ENCODE measurements at places on chromosomes 12 and 14.

DNA sequence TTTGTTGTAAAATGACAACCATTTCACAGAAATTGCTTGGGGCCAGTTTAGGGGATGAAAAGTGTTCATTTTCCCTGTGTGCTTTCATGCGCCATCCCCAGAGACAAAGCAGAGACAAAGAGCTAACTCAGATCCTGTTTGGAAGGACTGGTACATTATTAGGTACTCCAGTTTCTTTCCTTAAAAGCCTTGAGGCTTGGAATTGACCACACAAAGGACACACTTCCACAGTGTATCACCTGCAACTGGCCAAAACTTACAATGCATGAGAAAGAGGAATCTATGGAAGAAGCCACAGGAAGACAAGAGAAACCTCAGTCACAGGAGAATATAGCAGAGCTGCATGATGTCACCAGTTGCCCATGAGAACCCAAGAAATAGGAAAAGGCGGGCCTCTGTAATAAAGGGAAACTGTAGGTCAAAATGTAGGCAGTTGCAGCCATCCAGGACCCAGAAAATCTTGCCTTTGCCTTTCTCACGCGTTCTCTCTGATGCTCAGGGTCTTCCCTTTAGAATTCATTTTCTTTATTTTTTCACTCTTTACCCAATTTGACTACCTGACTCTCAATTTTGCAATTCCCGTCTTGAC lies 339.0 kb downstream of the RMST start:
- no peak for DNase-seq

DNA sequence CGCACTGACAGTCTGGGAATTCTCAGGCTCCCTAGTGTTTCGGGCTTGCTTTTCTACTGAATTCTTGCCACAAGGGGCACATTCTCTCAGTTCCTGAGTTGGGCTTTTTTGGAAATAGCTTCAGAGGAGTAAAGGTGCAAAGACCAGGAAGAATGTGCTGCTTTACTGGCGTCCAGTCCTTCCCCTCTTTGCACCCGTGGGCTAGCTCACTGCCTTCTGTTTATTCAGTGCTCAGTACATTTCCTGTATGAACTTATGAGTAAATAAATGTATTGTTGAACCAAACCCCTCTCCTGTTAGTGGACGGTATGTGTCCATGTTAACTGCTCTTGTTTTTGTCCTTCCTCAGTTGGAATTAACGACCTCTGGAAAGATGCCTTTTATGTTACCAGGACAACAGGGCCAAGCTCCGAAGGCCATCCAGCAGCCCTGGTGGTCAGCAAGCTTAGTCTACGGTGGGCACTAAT lies 24.0 kb downstream of the GSG1 start:
- no peak for DNase-seq

DNA sequence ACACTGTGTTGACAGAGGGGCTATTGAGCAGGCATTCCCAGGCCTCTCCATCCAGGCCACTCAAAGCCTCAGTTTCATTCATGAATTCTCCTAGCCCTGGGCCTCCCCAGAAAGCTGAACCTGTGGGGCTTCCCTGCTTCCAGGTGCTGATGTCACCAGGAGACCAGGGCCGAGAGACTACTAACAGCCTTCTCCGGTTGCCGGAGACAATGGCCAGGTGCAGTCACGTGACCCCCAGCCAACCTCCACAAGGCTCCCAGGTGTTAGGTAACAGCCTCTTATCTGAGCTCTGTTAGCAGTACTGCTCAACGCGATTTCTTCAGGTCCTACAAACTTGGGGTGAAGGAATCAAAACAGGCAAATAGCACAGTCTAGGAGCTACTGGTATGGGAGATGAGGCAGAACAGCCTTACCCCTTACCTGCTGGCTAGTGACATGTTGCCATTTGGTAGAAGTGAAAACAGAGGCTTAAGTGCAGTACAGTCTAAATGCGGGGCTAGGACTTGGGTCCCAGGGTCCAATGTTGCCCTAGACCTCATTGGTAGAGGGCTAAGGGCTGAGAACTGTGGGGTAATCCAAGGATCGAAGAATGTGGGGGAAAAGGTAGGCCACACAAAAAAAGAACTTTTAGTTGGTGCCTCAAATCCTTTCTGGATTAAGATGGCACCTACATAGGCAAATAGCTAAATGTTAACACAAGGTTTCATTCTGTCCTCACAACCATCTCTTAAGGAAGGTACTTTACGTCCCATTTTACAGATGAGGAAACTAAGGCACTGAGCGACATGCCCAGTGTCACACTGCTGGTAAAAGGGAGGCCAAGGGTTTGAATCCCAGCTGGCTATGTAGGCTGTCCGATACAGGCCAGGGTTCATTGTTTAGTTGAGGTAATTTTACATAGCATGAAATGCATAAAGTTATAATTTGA lies 3.8 kb downstream of the CCDC88C start:
- no peak for DNase-seq

- DNase-seq = no peak
Measured at GRCh38 chr14:103463851-103464250, 58.8 kb downstream of the CKB start.

GRCh38 chr14:42428996-42429395 lies 822.3 kb downstream of the LRFN5 start:
- DNase-seq = no peak

- DNase-seq = no peak
Measured at GRCh38 chr12:44162961-44163360, 327.1 kb downstream of the TMEM117 start.

DNA sequence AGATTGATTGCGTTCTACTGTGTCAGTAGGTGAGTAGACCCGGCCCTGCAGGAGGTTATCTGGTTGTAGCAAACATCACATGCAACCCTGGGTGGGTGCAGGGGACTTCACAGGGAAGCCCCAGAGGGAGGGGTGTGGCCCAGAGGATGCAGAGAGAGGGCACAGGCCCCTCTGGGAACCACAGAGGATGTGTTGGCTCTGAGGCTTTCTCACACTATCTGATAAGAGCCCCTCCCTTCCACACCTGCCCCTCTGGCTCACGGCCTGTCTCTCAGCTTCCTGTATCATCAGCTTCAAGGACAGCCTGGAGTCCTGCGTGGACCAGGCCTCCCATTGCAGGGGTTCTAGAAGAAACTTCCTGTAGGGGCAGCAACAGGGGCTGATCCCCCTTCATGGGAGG lies 101.9 kb downstream of the RIN3 start:
- DNase-seq = peak; percentile 71

DNA sequence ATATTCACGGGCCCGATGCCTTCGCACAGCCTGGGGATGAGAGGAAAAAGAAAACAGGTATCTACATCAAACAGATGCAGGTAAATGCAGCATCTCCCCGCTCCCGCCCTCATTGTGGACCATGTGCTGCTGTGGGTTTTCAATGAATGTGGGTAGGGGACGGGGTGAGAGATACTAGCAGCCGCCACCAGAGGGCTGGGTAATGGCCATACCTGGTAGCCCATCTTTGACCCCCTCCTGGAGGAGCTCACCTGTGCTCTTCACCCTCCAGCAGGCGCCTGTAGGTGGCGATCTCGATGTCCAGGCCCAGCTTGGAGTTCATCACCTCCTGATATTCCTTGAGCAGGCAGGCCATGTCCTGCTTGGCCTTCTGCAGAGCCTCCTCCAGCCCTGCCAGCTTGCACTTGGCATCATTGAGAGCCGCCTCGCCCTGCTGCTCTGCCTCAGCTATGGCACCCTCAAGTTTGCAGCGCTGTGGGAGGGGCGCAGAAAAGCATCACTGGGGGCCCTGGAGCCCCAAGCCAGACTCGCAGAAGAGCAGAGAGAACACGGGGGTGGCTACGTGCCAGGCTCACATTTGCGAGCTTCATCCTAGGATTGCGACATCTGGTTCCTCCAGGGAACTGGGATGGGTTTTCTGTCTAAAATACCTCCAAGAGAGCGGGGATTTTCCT lies 10.2 kb downstream of the KRT82 start:
- DNase-seq = no peak

- no peak for DNase-seq
Measured at GRCh38 chr12:64400041-64400440, 4.2 kb upstream of the XPOT start.

- DNase-seq = no peak
Measured at GRCh38 chr12:26563552-26563951, 269.4 kb downstream of the ITPR2 start.

- no peak for DNase-seq
Measured at GRCh38 chr12:6810758-6811157, 10.9 kb upstream of the GPR162 start.

DNA sequence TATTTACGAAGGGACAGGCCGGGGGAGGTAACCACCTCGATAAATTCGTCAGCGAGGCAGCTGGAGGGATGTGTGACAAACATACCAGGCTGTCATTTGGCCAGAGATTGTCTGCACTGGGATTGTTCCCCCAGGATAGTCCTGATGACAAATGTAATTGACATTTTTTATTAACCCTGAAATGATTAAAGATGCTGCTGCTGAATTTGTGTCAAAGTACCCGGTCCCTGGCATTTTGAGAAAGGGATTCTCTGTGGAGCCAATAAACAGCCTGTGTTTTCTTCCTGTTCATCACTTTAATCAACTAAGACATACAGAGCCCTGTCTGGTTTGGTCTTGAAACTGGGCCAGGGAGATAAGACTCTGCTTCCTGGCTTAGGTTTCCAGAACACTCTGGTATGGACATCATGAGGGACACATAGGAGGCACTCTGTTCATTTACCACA lies 117.6 kb downstream of the SLC25A47 start:
- DNase-seq = no peak

DNA sequence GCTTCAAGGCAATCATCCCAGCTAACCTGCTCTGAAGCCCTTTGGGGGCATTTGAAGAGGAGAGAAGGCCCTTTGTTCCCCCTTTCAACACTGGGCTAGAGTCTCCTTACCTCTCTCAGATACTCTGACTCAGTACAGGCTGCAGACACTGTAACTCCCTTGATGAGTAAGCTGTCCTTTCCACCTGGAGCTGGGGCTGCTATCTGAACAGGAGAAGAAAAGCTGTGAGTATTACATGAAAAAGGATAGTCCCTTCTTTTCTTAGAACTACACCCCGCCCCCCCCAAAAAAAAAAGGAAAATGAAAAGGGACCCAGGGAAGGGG lies 186.6 kb upstream of the PLEKHG7 start:
- DNase-seq = peak; percentile 28

DNA sequence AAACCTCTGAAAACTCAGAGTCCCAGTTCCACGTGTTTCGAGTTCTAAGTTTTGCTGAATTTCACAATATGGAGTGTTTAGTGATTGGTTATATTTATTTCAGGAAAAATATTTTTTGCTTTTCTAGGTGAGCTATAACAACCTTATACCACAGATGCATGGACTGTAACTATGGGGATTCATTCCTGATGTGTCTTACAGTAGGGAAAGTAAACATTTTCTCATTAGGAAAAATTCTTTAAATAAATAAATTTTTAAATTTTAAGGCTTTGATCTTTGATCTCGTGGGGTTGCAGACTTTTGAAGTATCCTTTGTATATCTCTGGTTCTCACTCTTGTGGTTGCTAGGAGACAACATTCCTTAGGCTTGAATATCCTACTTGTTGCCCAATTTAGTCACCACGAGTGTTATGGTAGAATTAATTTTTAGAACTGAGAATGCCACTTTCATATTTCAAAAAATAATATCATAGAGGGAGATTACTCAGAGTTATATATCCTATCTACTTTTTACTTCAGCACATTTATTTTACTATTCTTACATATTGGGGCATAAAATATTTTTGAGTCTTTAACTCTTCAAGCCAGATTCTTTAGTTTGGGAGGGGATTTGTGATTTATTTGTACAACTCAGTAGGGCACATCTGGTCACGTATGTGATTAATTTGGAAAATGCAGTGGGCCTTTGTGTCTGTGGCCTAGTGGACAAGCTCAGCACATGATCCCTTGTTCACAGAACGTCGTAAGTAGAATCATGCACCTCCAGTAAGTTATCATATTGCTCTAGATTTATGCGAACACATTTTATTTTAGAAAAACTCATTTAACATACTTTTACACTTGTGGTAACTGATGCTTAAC lies 224.0 kb downstream of the TTC6 start:
- no peak for DNase-seq

DNA sequence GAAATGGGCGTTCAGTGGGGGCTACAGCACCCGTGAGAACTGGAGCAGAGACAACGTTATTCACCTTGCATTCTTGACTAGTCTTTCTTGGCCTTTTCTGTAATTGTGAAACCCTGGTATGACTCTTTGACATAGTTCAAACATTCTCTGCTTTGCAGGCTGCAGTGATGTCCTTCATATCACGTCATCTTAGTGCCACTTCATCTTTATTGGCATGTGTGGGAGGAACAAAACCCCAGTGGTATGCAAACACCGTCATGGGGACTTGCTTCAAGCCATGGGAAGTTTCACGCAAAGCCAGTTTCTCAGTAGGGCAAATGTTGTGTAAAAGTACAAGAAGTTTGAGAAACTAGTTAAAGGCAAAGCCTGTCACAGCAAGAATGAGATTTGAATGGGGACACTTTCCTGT lies 20.2 kb upstream of the DUSP16 start:
- no peak for DNase-seq

DNA sequence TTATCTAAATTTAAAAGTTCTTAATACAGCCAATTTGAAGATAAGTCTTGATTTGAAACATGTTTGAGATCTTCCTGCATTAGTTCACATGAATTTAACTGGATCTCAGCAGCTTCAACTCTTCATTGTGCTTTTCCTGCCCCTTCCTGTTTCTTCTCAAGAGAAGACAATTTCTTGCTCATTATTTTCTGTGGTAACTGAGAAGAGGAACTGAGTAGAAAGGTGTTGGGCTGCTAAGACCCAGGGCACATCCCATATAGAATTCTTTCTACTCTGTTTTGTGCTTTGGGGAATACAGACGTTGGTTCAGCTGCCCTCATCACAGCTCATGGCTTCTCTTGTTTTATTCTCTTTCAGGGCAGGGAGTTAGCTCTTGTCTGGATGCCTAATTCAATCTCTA lies 110.2 kb downstream of the SNAPC1 start:
- DNase-seq = no peak

- DNase-seq = no peak
Measured at GRCh38 chr12:130462558-130463274, 125.0 kb downstream of the PIWIL1 start.

GRCh38 chr12:104121001-104121400 lies 17.0 kb downstream of the NFYB start:
- DNase-seq = no peak
